ENCODE measurements at places on chromosomes 13 and 19.

DNA sequence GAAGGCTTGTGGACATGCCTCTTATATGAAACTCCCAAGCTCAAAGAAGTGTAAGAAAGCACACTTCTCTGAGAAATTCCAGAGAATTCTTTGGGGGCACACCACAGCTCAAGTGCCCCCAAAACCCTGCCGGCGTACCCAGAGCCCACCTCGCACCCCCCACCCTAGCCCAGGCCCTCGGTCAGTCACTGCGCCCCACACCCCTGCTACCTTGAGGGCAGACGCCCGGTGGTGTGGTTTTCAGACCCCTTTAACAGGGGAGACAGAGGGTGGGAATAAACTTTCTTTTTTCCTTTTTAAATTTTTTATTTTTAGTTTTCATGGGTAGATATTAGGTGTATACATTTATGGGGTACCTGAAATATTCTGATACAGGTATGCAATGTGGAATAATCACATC lies 29.5 kb downstream of the PEPD start:
- DNase-seq, result no peak

GRCh38 chr13:68099631-68100030 lies 869.5 kb upstream of the PCDH9 start:
- no peak for DNase-seq

DNA sequence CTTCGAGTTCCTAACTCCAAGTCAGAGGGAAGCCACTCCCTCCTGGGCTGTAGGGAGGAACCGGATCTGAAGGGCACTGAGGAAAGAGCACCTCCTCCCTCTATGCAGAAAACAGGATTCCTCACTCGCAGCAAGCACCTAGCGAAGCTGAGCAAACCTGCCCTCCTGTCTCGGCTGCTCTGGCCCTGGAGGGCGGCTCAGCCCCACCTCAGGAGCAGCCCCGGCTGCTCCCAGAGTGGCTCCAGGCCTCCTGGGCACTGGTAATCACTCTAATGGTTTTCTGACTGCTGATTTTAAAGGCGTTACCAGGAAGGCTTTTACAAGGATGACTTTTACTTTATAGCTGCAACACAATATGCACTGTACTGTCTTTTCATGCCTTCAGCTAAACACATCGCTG lies 312.5 kb downstream of the TEX29 start:
- no peak for DNase-seq

DNA sequence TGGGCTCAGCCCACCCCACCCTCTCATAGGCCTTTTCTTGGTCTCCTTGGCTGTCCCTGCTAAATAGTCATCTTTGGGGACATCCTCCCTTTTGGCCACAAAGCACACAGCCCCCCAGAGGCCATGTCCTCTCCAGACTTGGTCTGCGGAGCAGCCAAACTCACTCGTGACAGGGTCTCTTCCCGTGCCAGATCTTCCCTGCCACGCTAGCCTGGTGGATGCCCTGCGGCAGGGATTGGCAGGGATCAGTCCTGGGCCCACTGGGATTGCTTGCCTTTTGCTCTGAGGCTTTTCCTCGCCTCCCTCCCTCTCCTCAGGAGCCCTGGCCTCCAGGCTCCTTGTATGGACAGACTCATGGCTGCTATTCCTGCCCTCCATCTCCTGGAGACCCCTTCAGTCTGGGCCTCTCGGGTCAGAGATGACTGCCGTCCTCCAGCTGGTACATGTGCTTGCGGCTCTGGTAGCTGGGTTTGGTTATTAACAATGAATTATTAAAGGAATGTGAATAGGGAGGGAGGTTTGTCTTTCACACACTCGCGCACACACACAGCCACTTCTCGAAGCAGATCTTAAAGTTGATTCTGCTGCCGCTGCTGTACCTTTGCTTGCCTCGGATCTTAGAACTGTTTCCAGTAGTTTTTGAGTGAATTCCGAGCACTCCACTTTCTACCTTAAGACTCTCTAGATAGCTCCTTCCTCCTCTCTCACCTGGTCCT lies 45.1 kb downstream of the NFIX start:
- no peak for DNase-seq

- DNase-seq, result no peak
Observed at GRCh38 chr19:7386769-7387168, 38.0 kb downstream of the ARHGEF18 start.

DNA sequence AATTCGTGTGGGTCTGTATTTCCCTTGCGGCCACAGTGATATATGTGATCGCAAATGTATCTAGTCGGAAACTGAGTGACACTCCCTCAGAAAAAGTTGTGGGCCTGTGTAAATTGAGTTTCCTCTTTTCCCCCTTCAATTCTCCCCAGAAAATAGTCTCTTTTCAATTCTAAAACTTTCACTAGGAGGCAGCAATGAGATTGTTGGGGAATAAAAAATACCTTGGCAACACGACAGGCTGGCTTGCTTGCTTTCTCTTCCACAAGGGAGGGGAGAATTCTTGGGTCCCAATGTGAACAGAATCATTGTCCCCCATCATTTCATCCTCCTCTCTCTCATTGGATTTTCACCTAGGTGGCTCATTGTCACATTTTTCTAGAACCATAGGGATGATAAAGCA lies 3.7 kb upstream of the SOX21 start:
- DNase-seq, result no peak

DNA sequence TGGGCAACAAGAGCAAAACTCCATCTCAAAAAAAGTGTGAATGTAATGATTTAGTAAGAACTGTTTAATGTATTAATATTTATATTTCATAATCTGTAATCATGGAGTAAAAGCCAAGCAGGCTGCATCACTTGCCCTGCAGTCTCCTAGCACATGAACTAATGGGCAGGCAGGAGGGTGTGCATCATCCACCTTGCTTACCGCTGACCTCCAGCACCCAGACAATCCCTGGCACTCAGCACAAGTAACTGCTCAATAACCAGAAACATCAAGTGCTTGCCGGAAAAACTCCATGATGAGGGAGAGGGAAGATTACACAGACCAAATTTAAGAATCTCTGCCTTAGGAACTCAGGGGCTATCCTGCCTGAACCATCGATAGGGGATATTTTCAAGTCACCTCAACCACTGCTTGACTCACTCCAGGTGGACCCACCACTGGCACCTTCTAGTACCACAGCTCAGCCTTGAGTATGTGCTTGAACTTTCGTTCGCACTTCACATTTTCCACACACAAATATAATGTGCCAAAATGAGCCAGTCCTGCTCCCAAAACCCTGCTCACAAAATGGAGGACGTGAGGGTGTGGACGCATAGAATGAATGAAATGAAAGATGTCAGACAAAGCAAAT lies 18.6 kb downstream of the BRD4 start:
- DNase-seq, result no peak

- no peak for DNase-seq
Observed at GRCh38 chr13:76745261-76746200, 140.7 kb downstream of the KCTD12 start.

GRCh38 chr13:91174886-91175501 lies 172.5 kb upstream of the MIR17HG start:
- DNase-seq, result no peak

- DNase-seq, result no peak
Observed at GRCh38 chr13:98559169-98559568, 17.7 kb downstream of the STK24 start.

DNA sequence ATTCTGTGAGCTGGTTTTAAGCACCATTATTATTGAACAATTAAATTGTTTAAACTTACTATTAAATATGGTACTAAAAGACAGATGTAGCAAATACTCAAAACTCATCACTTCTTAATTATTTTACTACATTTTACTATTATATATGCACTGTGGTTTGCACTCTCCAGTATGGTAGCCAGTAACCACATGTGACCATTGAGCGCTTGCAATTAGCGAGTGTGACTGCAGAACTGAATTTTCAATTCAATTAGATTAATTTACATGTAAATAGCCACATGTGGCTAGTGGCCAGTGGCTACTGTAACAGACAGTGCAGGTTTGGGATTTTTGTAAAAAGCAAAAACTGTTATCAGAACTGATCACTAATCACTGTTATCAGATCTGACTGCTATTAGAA lies 208.2 kb upstream of the SOX21 start:
- no peak for DNase-seq

DNA sequence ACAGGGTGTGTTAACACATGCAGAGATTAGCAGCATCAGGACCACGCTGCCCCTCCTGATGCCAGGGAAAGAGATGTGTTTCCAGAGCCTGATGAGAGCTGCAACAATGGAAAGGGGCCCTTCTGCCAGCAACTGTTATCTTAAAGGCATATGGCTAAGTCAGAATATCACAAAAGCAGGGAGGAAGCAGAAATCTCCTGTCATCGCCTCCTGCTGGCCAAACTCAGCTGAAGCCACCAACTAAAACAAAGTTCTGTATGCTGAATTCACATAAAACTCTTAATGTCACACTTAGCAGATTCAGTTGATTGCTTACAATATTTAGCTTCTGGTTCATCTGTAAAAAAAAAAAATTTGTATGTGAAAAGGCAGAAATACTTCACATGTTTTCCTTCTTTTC lies 178.2 kb downstream of the GPC5 start:
- DNase-seq, result no peak

DNA sequence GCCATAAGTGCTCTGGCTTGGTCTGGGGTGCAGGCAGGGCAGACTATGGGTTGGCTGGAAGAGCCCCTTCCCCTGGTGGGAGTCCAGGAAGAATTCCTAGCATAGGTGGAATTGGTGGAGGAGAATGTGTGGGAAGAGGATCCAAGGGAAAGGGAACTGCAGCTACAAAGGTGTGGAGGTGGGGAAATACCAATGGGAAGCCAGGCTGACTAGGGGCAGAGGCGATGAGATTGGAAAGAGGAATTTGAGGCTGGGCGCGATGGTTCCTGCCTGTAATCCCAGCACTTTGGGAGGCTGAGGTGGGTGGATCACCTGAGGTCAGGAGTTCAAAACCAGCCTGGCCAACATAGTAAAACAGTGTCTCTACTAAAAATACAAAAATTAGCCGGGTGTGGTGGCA lies 4.8 kb upstream of the SDHAF1 start:
- no peak for DNase-seq

Data from stimulated activated naive CD8-positive, alpha-beta T cell treated with anti-CD3 and anti-CD28 coated beads, Interleukin-15, Interleukin-2, amounts not matched to agents 100 U/mL and 50 U/mL, for 24 hours (primary cell).